ENCODE measurements at places on chromosomes 5 and 9. TPM values are rescaled to one million over a fixed set of nuclear protein-coding genes. Genes with fewer than 3 reads are reported as not detected.

The DCTN3 gene
- total RNA-seq: 57.2 TPM

The KCNN2 gene
- not detected for total RNA-seq

The ZNG1A gene
- total RNA-seq: 45.1 TPM

GRCh38 chr5:74400067-74400466, 240.5 kb downstream of the ENC1 start:
- DNase-seq: no peak

DNA sequence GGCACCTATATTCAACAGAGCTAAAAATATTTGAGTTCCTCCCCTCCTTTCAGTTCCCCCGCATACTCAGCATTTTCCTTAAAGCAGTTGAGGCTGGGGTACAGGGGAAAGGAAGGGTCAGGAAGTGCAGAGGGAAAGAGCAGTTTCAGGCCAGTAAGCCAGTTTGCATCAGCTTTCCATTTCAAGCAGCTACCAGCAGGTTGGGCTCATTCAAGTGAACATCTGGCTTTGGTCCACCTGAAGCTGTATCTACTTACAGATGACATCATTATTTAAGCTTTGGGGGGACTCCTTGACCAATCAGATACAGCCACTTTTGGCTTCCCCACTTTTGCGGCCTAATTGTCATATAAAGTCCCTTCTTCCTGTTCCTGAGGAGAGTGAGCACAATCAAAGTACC, 8.2 kb upstream of the ACO1 start:
- no peak for DNase-seq

DNA sequence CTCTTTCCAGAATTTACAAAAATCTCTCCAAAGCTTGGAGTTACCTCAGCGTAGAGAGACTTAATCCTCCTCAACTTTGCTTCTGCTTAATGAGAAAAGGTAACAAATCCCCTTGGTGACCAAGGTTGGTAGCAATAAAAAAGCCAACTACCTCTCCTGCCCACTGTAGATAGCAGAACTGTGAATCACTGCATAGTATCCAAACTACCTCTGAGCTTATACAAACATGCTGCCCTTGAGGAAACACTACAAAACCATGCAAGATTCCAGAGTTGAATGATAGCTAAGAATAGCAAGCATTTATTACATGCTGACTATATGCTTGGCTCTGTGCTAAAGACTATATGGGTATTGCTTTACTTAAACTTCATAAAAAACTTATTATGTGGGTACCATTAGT, 2.8 kb upstream of the ADAMTS12 start:
- no peak for DNase-seq

DNA sequence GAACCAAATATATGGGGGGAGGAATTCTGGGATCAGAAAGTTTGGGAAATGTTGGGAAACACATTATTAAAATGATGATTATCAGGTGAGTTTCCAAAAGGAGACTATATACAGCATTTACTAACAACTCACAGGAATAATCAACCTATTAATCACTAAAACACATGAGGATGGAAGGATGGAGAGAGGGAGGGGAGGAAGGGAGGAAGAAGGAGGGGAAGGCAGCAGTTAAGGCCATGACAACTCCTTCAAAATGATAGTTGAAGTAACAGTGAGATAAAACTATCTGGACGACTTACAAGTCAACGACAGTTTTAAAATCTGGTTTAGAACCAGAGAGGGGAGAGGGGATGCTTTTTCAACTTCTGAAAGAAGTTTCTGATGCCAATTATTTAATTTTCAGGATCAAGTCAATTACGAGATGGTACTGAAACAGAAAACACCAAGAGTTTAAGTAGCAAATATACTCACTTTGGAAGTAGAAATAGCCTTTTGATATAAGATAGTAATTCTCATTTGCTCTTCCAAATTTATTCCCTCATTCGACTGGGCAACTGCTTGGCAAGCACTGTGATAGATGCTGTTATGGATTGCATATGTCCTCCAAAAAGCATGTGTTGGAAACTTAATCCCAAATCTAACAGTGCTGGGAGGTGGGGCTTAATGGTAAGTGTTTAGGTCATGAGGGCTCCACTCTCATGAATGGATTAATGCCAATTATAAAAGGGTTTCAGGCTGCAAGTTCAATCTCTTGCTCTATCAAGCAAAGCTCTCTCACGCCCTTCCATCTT, 30.4 kb downstream of the FBXW11 start:
- DNase-seq: no peak

DNA sequence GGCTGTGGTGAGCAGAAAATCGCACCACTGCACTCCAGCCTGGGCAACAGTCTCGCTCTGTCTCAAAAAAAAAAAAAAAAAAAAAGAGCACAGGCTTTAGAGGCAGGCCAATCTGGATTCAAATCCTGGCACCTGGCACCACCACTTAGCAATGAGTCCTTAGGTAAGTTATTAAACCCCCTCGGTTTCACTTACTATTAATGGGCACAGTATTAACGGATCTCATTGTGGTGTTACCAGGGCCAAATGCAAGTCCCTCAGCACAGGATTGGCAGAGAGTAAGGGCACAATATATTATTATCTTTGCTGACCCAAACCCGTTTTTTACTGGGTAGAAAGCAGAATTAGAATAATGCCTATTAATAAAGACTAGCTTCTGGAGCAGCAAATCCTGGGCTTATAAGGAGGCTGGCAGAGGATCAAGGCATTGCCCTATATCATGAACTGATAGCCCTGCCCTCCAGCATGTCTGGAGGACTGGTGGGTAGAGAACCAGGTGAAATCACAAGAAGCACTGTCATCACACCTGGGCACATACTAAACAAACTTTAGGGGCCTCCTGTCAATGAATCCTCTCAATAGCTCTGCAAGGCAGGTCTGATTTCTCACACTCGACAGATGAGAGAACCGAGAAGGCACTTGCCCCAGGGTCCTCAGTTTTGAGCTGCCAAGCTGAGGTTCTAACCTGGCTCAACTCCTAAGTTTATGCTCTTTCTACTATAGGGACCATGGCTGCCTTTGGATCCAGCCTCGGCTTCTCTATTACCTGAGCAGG, 17.7 kb downstream of the PCDHGC5 start:
- DNase-seq: no peak

DNA sequence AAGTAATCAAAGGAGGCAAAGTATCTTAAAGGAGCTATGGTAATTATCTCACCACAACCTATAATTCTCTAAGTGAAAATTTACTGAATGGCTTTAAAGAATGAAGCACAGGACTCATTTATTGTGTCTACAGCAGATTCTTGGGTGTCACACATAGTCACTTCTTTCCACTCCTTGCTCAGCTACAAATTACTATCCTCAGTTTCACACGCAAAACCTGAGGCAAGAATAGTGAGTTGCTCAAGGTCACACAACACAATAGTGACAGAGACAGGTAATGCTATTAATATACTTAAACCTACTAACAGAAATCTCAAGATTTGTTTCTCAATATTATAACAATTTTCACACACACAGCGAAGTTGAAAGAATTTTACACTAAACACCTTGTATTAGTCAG, 120.9 kb upstream of the STK32A start:
- DNase-seq: no peak

GRCh38 chr5:102857076-102857818, 102.1 kb downstream of the PAM start:
- DNase-seq: no peak

GRCh38 chr5:122498163-122498562, 186.1 kb downstream of the SNCAIP start:
- no peak for DNase-seq

GRCh38 chr5:154342211-154342610, 103.6 kb upstream of the SAP30L start:
- DNase-seq: no peak

DNA sequence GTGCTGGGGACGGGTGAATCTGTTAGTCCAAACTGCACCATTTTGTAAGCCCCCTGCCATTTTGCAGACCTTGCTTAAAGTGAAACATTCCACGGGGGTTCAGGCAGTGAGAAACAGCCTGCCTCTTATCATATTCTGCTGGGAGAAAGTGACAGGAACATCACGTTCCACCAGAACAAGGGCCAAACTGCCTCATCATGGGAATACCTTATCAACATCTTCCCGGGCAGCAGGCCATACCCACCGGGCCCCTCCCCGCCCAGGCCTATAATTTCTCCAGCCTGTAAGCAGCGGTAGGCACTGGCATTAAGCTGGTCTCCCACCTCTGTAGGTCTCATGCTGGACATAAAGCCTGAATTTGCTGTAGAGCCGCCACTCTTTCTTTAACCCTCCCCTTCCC, 1.5 kb upstream of the CFAP77 start:
- DNase-seq: no peak

- DNase-seq: peak; percentile 67
These were observed 47.6 kb downstream of the ACO1 start for GRCh38 chr9:32431940-32432555.

- peak; percentile 3 for DNase-seq
These were observed 352.4 kb downstream of the CETN3 start for GRCh38 chr5:90056911-90057705.

- peak; percentile 17 for DNase-seq
These were observed 81.3 kb downstream of the OXCT1 start for GRCh38 chr5:41788941-41789368.

GRCh38 chr5:158943057-158943456, 156.7 kb downstream of the EBF1 start:
- peak; percentile 53 for DNase-seq

- DNase-seq: peak; percentile 31
These were observed 158.7 kb downstream of the FGF1 start for GRCh38 chr5:142527234-142527633.

DNA sequence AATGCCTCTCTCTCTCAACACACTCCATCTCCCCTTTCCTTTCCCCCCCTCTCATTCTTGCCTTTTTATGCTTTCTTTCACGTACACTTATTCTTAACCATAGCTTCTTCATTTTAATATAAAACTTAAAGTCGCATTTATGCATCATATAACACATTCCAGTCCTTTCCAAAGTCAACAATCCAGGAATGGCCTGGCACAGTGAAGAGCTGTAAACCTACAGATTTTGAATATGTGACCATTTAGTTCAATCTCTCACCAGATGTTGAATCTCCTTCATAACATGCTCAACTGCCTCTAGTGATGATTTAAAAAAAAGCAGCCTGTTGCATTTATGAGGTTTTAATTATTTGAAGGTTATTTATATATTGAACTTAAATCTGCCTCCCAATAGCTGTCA, 186.2 kb upstream of the GRAMD2B start:
- DNase-seq: no peak

GRCh38 chr5:106205916-106206571, 1464.7 kb downstream of the EFNA5 start:
- DNase-seq: no peak

DNA sequence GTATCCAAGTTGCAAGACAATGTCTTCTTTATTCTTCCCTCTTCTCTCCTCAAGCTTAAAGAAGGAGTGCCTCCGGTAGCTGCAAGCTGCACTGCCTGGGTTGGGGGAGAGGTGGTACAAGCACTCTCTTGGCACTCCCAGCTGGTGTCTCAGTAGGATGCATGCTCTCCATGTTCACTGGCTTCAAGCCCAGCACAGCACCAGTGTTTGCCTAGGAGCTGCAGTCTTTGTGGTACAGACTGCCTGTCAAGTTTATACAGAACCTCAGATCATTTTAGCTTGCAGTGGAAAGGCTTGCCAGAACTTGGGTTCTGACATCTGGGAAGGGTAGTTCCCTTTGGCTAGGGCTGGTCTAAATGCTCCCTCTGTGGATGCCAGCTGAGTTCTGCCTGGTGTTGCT, 505.6 kb downstream of the MAN2A1 start:
- peak; percentile 44 for DNase-seq
